ENCODE measurements at places on chromosomes 6 and 20.

- no peak for DNase-seq
Measured at GRCh38 chr6:165300422-165300936, 8.9 kb downstream of the C6orf118 start.

GRCh38 chr20:8855315-8855714 lies 213.6 kb upstream of the PLCB4 start:
- DNase-seq: no peak

GRCh38 chr20:53946106-53946505 lies 124.3 kb downstream of the BCAS1 start:
- DNase-seq: no peak

GRCh38 chr6:169243661-169244060 lies 10.0 kb downstream of the THBS2 start:
- no peak for DNase-seq

- no peak for DNase-seq
Measured at GRCh38 chr6:7053125-7053774, 54.5 kb upstream of the RREB1 start.

GRCh38 chr6:143313163-143313562 lies 137.3 kb downstream of the ADAT2 start:
- no peak for DNase-seq
